ENCODE measurements at places on chromosomes 12 and 14. TPM values are rescaled to one million over a fixed set of nuclear protein-coding genes. Genes with fewer than 3 reads are reported as not detected.

Gene ASPG
- total RNA-seq = not detected

Gene CAPRIN2
- 21.4 TPM for total RNA-seq

Gene DUSP6
- 409 TPM for total RNA-seq

Gene ACOT4
- total RNA-seq = 1.6 TPM

Gene SYT1
- 1.9 TPM for total RNA-seq

Gene CD4
- not detected for total RNA-seq

Gene ATP6V1D
- total RNA-seq = 69.4 TPM

Gene TMEM121
- total RNA-seq = 2.7 TPM

Gene BCL11B
- total RNA-seq = 7.8 TPM

Gene CMA1
- total RNA-seq = not detected

Gene NGB
- total RNA-seq = not detected

Gene EVL
- 24.9 TPM for total RNA-seq

Gene CATSPERB
- not detected for total RNA-seq

Gene NID2
- total RNA-seq = 1.6 TPM

Gene TDRD9
- total RNA-seq = 0.62 TPM

Gene FLVCR2
- not detected for total RNA-seq

Gene LTBP2
- total RNA-seq = 86.1 TPM

Gene SYCP3
- total RNA-seq = not detected

Gene P2RX2
- not detected for total RNA-seq

Gene CIROP
- total RNA-seq = not detected

Gene MYO1A
- not detected for total RNA-seq

Gene SMIM41
- not detected for total RNA-seq

Gene PRB2
- total RNA-seq = not detected

Gene KITLG
- total RNA-seq = 11.6 TPM

Gene TTC9
- total RNA-seq = 0.46 TPM

Gene KRT8
- 107 TPM for total RNA-seq

Gene RFC5
- 20.2 TPM for total RNA-seq

Gene TOX4
- 17.8 TPM for total RNA-seq

Gene SERPINA6
- total RNA-seq = not detected

Gene POTEM
- not detected for total RNA-seq

Gene CLEC2B
- 1.6 TPM for total RNA-seq

Gene REP15
- total RNA-seq = 0.08 TPM

Gene TMEM117
- 19.5 TPM for total RNA-seq

Gene IAPP
- not detected for total RNA-seq

Gene TAS2R14
- total RNA-seq = 0.70 TPM

Gene MYH6
- not detected for total RNA-seq

Gene P2RX7
- total RNA-seq = 0.16 TPM

Gene OTOGL
- not detected for total RNA-seq

Gene HSP90B1
- total RNA-seq = 1,218 TPM

Gene POU6F1
- 0.57 TPM for total RNA-seq

Data from hair follicular keratinocyte (primary cell).